ENCODE measurements at places on chromosomes 3 and 15.
A peak's percentile ranks its signal among the peaks of the same experiment; 100 is the strongest.

DNA sequence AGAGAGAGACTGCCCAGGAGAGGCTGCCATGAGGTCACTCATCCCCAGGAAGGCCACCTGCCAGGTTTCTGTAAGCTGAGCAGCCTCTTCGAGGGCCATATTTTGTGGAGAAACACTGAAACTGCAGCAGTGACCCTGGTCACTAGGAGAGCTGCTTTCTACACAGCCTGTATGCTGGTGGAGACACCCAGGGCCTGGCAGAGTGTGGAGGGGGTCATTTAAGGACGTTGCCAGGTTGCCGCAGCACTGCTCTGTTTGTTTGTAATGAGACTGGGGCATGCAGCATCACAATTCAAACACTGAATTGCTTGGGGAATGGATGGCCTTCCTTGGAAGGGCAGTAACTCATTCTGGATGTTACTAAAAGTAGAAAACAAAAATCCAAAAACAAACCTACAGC lies 104.9 kb upstream of the TRIM42 start:
- no peak for DNase-seq

DNA sequence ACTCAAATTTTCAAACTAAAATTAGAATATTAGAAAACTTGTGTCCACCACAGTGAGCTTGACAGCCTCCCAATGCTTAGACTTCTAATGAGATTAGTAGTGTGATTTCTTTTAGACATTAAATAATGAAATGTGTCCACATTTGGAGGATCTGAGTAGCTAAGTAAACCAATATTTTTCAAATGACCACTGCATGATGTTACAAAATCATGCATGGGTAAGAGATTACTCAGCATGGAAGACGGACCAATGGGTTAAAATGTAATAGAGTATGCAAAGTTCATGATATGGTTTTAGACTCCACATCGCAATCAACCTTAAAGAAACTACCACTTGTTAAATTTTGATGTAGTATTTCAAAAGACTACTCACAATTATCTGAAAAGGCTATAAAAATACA lies 130.6 kb downstream of the IMPG2 start:
- DNase-seq, result peak; percentile 64

DNA sequence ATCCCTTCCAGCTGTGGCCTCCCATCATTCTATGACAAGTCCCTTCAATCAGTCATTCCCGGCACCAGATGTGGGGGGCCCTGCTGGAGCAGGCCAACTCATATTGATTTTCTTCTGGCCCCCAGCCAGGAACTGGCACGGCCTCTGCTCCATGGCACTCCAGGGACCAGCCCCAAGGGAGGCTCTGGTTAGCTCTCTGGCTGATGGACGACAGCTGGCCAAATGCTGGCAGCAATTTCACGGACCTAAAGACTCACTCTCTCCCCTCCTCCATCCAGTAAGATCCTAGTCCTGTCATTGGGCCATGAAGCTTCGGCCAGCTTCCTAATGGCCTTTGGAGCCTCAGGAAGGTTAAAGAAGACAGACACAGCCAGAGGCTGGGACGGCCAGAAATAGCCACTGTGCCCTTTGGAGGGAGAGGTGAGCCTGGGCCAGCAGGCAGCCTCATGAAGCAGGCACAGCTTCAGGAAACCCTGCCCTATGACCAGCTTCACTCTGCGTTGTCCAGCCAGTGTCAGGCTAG lies 131.0 kb downstream of the MEX3B start:
- peak; percentile 57 for DNase-seq

GRCh38 chr3:66487465-66487864 lies 13.4 kb downstream of the LRIG1 start:
- peak; percentile 76 for DNase-seq

GRCh38 chr15:63372018-63372705 lies 9.5 kb downstream of the CA12 start:
- DNase-seq, result peak; percentile 95

- no peak for DNase-seq
Measured at GRCh38 chr15:88031461-88031860, 225.1 kb downstream of the NTRK3 start.

DNA sequence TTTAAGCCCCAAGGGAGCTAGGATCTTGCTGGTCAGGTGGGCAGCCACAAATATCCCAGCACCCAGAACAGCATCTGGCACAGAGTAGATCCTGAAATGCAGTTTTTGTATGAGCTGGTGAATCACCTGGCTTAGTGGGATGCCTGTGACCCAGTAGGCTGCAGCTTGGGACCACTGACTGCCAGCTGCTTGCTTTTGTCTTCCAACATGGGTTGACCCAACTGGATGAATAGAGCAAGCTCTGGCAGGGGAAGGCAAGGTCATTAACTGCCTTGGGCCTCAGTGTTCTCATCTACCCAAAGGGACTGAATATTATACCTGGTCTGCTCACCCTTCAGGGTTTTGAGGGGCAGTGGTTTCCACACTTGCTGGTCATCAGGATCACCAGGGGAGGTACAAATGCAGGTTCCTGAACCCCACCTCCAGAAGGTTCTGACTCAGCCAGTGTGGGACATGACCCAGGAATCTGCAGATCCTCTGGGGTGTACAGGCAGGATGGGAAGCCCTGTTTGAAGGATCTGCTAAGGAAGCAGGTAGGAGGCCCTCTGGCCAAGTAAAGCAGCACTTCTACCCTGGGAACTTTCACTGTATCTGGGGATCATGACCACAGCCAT lies 55.4 kb downstream of the ITGA11 start:
- no peak for DNase-seq

DNA sequence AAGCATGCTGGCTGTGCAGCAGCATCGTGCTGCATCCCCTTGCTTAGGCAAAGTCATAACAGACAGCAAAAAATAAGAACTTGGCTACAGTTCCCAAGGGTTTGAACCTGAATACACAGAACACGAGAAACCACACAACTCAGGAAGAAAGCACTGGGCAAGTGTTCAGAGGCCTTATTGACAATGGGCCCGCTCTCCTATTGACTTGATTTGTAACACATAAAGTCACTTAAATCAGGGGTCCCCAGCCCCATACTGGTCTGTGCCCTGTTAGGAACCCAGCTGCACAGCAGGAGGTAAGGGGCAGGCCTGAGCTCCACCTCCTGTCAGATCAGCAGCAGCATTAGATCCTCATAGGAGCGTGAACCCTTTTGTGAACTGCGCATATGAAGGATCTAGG lies 145.1 kb downstream of the LSAMP start:
- no peak for DNase-seq

GRCh38 chr3:111299192-111299615 lies 227.6 kb downstream of the NECTIN3 start:
- peak; percentile 70 for DNase-seq

DNA sequence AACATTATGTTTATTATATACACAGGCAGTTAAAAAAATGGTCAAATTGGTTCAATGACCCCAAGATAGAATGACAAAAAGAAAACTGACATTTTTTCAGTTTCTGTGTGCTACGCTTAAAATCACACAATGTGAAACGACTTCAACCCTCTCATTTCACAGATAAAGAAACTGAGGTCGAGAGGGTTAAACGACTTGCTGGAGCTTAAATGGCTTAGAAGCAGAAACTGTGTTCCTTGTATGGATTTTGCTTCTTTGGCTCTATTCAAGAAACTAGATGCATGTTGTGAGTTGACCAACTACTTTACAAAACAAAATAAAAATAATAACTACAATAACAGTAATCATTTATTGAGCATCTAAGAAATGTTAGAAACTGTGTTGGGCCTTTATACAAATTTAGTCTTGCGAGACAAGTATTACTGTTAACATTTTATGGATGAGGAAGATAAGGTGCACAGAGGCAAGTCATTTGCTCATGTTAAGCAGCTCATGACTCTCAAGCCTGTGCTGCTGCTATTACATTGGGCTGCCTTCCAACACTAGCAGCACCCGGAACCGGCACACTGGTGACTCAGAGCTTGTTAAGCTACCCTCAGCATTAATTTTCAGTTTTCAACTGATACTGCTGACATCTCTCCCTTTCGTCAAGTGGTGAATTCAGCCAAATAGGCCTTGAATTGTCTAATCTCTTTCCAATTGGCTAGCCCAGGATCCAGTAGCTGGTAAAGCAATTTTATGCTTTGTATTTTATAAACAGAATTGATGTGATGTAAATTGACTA lies 487.6 kb downstream of the NAALADL2 start:
- peak; percentile 92 for DNase-seq

DNA sequence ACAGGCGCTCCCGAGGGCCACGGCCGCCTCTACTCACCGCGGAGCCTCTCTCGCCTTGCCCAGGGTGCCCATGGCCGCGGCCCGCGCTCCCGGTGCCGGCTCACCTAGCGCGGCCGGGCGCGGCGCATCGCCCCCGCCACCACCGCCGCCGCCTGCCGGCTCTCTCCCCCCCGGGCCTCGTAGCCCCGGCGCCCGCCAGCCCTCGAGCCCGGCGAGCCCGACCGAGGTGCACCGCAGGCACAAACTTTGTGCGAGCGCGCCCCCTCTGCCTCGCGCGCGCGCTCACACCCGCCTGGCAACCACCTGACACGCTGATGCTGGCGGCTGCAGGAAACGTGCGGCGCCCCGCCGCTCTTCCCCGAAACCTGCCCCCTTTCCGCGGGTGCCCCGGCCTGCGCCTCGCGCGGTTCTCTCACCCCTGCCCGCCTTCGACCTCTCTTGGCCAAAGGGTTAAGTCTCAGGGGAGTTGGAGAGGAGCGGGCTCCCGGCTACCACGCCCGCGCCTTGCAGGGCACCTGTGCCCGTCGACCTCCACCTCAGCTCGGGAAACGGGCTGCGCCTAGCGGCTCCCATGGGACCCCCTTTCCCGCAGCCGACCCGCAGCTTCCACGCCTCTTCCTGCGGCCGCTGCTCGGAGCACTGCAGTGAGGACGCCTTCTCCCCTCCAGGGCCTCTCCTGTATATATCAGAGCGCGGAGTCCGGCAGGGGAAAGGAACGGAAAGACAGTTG lies at the start of gene RASGRP1:
TSS of gene RASGRP1 (minus strand) at position 258 of the 730 bp plus-strand sequence. CDS start at position 72, 186 bp downstream.
- no peak for DNase-seq

- no peak for DNase-seq
Measured at GRCh38 chr3:195086341-195086740, 184.6 kb downstream of the XXYLT1 start.

DNA sequence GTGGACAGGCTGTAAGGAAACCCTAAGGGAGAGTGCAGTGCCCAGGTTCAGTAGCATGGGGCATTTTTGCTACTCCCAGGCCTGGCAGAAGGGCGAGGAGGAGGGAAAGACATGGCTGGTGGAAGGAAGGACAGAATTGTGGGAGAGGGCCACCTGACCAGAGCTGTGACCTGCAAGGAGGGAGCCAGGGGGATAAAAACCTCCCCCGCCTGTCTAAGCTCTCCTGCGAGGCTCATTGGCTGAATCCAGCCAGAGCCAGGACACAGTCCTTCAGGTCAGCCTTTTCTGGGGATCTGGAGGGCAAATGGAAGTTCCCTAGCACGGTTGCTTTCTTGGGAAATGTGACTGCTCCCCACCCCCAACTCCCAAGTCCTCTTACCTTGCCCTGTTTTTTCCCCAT lies 13.3 kb upstream of the ANKDD1A start:
- DNase-seq, result no peak

DNA sequence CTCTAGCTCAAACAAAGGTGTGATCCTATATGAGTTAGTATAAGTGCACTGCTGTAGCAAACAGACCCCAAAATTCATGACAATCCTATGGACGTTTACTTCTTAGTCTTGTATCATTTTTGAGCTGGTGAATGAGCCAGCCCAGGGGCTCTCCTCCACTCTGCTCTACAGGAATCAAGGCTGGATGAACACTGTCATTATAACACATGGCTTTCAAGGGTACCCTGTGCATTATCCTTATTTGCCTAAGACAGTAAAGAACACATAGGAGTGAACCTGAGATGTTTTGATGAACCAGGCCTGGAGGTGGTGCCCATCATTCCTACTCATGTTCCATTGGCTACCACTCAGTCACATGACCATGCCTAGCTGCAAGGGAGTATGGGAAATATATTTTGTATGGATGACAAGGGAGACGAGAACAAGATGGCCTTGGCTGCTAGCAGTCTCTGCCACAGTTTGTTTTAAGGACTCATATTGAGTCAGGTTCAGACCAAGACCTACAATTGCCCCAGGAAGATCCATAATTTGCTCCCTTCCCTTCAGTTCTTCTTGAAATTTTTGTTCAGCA lies 107.4 kb upstream of the HES1 start:
- no peak for DNase-seq

DNA sequence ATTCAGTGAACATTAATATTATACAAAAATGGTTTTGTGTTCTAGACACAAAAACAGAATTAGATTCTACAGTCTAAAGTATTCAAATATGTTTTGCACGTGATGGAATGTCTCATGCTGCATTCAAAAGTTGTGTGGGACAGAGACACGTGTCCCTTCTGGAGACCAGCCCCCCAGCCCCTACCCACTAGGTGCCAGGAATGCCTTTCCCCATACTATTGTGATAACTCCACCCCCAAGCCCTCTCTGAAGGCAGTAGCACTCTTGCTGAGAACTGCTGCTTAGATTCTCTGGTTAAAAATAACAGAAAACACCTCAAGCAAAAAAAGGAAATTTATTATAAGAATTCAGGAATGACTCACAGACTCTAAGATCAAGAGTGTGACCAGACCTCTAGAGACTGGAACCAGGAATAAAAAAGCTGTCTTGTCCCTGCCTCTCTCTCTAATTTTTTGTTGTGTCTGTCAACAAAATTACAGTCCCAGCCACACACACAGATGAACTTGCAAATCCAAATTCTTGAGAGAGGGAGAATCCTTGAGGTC lies 57.7 kb downstream of the PXYLP1 start:
- DNase-seq, result no peak

GRCh38 chr3:71177375-71177774 lies 406.2 kb downstream of the FOXP1 start:
- no peak for DNase-seq

GRCh38 chr15:61222010-61222409 lies 7.1 kb downstream of the RORA start:
- no peak for DNase-seq

DNA sequence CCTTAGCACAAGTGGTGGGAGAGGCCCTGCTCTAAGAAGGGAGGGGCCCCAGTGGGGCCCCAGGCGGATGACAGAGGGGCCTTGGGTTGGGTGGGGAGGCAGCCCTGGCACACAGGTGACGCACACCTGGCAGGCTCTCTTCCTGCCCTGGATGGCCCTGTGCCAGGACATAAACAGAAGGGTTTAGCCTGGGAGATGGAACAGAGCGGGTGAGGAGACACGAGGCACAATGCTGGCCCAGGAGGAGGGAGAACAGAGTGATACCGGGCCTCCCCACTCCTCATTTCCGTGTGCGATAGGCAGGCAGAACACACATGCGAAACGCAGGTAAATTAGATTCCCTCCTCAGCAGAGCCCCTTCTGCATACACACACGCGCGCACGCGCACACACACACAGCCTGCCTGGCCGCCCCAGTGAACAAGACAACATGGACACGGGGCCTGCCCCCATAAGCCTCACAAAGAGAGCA lies 39.8 kb downstream of the IDH2 start:
- DNase-seq, result no peak

GRCh38 chr15:90230071-90230494 lies 3.7 kb downstream of the CIB1 start:
- no peak for DNase-seq

DNA sequence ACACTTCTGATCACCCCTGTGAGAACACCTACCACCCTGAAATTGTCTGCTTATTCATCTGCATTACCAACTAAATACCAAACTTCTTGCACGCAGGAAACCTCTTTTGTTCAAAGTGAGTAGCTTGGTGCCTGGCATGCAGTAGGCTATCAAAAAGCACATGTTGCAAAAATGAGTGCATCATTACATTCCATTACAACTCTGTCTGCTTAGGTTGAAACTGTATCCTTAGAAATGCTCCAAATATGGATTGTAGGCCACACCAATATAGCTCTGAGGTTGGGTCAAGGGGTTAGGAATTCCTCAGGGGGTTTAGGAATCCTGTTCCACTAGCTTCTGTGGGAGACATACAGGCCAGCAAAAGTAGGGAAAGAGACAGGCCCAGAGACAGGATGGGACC lies 107.2 kb downstream of the THRB start:
- peak; percentile 5 for DNase-seq

Data from skeletal muscle cell (primary cell).